ENCODE measurements at places on chromosomes 11 and 22.
A peak's percentile ranks its signal among the peaks of the same experiment; 100 is the strongest.

- DNase-seq = no peak
Observed at GRCh38 chr11:67113231-67113721, 5.8 kb upstream of the KDM2A start.

- DNase-seq = no peak
Observed at GRCh38 chr11:18705651-18706281, 7.2 kb downstream of the TMEM86A start.

GRCh38 chr22:23403152-23403719 is 176.9 kb downstream of the IGLL1 start:
- no peak for DNase-seq

DNA sequence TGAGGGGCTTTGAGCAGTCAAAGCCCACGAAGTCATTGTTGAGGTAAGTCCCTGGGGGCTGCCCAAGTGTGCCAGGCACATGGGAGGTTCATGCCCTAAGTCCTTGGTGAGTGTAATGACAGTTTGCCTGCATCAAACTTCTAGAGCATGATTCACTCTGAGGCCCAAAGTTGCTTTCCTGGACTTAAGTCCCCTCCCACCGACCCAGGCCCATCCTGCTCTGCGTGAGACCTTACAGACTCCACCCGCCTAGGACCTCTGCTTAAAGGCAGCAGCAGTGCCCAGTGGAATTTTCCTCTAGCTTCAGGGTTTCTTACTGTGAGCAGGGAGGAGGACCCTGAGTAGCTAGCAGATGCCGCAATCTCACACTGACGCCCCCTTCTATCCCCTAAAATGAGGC is 5.7 kb upstream of the PVALB start:
- DNase-seq = no peak

GRCh38 chr11:35109827-35110226 is 29.1 kb upstream of the CD44 start:
- DNase-seq = no peak

GRCh38 chr11:33692013-33692504 is 8.6 kb downstream of the C11orf91 start:
- DNase-seq = peak; percentile 53

DNA sequence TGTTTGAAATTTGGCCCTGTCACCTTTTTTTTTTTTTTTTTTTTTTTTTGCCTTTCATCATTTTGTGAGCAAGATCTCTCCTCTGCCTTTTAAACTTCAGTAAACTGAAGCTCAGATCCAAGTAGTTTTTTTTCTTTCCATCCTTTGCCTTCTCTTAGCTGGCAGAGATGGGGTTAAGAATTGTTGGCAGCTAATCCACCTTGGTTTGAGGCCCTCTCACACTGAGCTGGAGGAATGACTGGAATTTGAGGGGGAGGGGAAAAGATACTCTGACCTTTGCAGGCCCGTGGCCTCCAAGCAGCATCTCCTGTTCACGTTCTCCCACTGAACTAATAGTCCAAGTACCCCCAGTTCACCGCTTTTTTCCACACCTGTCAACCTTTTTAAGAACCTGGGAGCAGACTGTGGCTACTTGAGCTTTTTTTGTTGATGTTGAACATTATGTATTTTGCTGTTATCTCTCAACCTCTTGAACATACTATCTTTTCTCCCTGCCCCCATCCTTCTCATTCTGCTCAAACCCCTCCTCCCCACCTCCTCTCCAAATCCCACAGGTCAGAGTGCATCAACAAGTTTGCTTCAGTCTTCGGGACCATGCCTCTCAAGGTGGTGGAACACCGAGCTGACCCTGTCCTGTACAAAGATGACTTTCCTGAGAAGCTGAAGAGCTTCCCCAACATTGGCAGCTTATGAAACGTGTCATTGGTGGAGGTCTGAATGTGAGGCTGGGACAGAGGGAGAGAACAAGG is 66.2 kb downstream of the ALX4 start:
- DNase-seq = no peak

- no peak for DNase-seq
Observed at GRCh38 chr11:111393096-111393495, 14.0 kb upstream of the POU2AF1 start.

GRCh38 chr22:22691716-22692701 is 47.6 kb downstream of the GGTLC2 start:
- DNase-seq = no peak

- no peak for DNase-seq
Observed at GRCh38 chr11:100788561-100789295, 101.6 kb downstream of the ARHGAP42 start.

GRCh38 chr22:48153726-48154125 is 1391.3 kb downstream of the TBC1D22A start:
- no peak for DNase-seq

- DNase-seq = no peak
Observed at GRCh38 chr11:122271745-122272144, 155.7 kb upstream of the BLID start.

GRCh38 chr11:11173316-11174025 is 179.6 kb downstream of the CSNK2A3 start:
- no peak for DNase-seq

GRCh38 chr11:106333678-106334077 is 256.2 kb downstream of the AASDHPPT start:
- DNase-seq = no peak

All from hippocampal formation (tissue), 2 donors.